Smooth muscle cell of the umbilical artery (primary cell): ENCODE measurements at places on chromosomes 11 and 22. TPM values are rescaled to one million over a fixed set of nuclear protein-coding genes. Genes with fewer than 3 reads are reported as not detected.

The VSIG2 gene
- total RNA-seq = not detected in 2 replicates

The OR2AG2 gene
- 0.28 TPM in 1 of 2 replicates, not detected in the other for total RNA-seq

The ARHGAP20 gene
- 1.8 and 4.5 TPM in 2 replicates for total RNA-seq

The SPI1 gene
- total RNA-seq = not detected in 2 replicates

The RSF1 gene
- 43.4 and 58.3 TPM in 2 replicates for total RNA-seq

The RAC2 gene
- total RNA-seq = 3.3 and 16.2 TPM in 2 replicates

The TOP3B gene
- total RNA-seq = 27.0 and 33.7 TPM in 2 replicates

The CLCF1 gene
- total RNA-seq = 1.8 and 4.2 TPM in 2 replicates

The ELF5 gene
- total RNA-seq = not detected in 2 replicates

The PGM2L1 gene
- 12.2 and 12.5 TPM in 2 replicates for total RNA-seq

The OAF gene
- 32.7 and 39.5 TPM in 2 replicates for total RNA-seq

The CFAP300 gene
- total RNA-seq = 2.4 and 5.3 TPM in 2 replicates

The SCUBE1 gene
- total RNA-seq = not detected in 2 replicates

The CHEK1 gene
- total RNA-seq = 16.3 and 32.5 TPM in 2 replicates

The SLC22A12 gene
- total RNA-seq = not detected in 2 replicates

The HEPN1 gene
- 0.09 TPM in 1 of 2 replicates, not detected in the other for total RNA-seq

The CCDC85B gene
- total RNA-seq = 34.0 and 44.2 TPM in 2 replicates

The KDM4D gene
- total RNA-seq = 0.30 and 0.74 TPM in 2 replicates

The FAM180B gene
- not detected in 2 replicates for total RNA-seq

The MLC1 gene
- 0.18 and 0.59 TPM in 2 replicates for total RNA-seq

The KCNJ5 gene
- total RNA-seq = not detected in 2 replicates

The GALNT18 gene
- 49.0 and 51.7 TPM in 2 replicates for total RNA-seq

The NXPE1 gene
- total RNA-seq = not detected in 2 replicates

The BIRC3 gene
- 5.3 and 9.0 TPM in 2 replicates for total RNA-seq

The FOSL1 gene
- total RNA-seq = 6.2 and 31.1 TPM in 2 replicates

The SCUBE2 gene
- 1.8 and 9.5 TPM in 2 replicates for total RNA-seq

The UBQLN3 gene
- total RNA-seq = 0.14 TPM in 1 of 2 replicates, not detected in the other

The BARX2 gene
- total RNA-seq = not detected in 2 replicates

The KLHL35 gene
- 2.9 and 3.3 TPM in 2 replicates for total RNA-seq

The OR51B2 gene
- not detected in 2 replicates for total RNA-seq
